ENCODE measurements at places on chromosomes 2 and 18. TPM values are rescaled to one million over a fixed set of nuclear protein-coding genes. Genes with fewer than 3 reads are reported as not detected.

Gene KIF3C
- 14.9 TPM for total RNA-seq

- DNase-seq = peak; percentile 63
These were observed 27.0 kb downstream of the IMPA2 start for GRCh38 chr18:12008181-12008767.

Gene LYG2
- not detected for total RNA-seq

GRCh38 chr2:227862227-227862740 lies 9.1 kb upstream of the DAW1 start:
- DNase-seq = no peak

DNA sequence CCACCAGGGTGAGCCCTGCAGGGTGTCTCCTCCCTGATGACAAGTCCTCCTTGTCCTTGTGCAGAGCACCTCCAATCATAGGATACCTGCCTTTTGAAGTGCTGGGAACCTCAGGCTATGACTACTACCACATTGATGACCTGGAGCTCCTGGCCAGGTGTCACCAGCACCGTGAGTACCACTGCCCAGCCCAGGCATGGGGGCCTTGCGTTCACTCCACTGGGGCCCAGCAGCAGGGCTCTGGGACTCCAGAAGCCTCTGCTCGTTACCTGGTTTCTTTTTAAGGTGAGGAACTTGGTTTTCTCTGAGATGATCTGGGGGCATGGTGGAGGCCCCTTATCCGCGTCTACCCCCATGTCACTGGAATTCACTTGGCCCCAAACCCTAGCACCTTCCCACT lies 36.5 kb upstream of the RPL31 start:
- no peak for DNase-seq

GRCh38 chr2:24228470-24228869 lies 53.6 kb downstream of the FAM228A start:
- no peak for DNase-seq

- DNase-seq = no peak
These were observed 129.1 kb upstream of the SMAD2 start for GRCh38 chr18:48059455-48060010.

Gene PCARE
- total RNA-seq = not detected

DNA sequence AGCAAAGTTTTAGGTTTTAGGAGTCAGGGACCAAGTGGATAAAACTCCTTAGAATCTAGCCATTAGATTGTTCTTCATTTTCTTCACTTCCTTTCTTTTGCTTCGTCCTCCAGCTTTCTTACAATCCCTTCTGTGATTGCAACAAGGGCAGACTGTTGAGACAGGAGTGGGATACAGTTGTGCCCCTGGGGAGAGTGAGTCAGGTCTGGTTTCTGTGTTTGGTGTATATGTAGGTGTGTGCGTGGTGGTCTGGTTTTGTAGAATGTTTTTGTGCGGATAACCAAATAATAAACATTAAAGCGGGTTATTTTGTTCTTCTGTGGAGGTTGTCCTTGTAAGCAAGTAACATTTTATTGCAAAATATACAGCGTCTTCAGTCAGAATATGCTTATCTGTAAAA lies 7.3 kb downstream of the INSIG2 start:
- DNase-seq = no peak

GRCh38 chr18:52602820-52603219 lies 262.8 kb downstream of the DCC start:
- no peak for DNase-seq

DNA sequence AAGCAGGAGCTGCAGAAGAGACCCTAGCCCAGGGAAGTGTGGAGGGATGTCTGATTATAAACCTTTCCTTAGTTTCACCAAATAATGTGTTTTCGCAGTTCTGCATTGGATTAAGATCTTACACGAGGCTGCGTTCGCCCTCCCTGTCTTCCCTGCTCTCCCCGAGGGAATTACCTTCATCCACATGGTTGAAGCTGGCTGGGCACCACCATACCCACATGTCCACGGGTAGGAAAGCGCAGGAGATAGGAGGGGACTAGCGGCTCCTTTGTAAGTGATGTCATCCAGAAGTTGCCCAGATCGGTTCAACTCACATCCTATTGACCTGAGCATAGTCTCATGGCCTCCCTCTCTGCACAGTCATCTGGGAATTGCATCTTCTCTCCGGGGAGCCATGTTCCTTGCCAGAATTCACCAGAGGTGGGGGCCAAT lies 1.1 kb downstream of the TTL start:
- peak; percentile 16 for DNase-seq
